ENCODE measurements at places on chromosomes 12 and 14.

DNA sequence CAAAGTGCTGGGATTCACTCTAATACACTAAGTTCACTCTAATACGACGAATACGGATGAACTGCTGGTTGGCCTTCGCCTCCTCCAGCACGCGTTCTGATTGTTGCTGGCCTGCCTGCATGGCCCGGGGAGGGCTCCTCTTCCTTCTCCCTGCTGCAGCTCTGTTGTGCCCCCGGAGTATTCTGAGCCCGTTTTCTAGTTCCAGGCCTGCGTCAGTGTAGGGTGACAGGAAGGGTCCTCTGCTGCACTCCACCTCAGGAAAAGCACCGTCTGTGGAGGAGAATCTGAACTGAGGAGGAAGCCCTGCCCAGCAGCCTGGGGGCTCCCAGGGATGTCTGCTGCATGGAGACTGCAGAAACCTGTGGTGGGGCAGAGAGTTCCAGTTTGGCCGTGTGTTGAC lies 44.4 kb downstream of the DDX51 start:
- DNase-seq, result no peak

GRCh38 chr14:39492267-39492666 lies 60.0 kb upstream of the FBXO33 start:
- no peak for DNase-seq

DNA sequence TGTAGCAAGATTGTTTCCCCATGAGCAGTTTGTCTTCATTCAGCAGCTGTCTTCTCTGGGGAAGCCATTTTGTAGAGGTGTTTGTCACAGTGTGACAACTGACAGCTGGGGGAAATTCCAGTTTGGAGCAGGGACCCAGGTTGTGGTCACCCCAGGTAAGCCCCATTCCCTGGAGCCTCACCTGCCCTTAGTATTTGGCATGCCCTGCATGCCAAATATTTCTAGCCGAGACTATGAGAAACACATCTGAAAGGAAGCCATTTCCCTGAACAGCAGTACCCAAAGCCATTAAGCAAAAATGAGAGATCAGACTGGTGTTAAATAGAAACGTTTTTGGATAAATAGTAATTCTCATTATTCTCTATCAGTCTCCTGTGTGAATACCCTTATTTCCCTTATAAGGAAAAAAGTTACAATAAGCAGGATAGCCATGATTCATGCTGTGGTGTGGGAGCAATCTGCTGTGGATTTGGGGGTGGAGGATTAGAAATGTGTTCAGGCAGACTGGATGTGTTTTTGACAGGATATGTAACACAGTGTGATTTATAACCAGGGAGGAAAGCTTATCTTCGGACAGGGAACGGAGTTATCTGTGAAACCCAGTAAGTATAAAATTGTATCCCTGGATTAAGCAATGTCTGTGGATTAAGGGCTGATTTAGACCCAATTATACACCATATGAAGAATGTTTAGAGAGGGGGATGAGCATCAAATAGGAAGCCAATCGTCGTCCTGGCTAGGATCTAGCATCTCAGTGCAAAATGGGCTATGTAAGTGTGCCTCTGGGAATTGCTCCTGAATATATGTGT lies 68.9 kb downstream of the DAD1 start:
- DNase-seq, result no peak

DNA sequence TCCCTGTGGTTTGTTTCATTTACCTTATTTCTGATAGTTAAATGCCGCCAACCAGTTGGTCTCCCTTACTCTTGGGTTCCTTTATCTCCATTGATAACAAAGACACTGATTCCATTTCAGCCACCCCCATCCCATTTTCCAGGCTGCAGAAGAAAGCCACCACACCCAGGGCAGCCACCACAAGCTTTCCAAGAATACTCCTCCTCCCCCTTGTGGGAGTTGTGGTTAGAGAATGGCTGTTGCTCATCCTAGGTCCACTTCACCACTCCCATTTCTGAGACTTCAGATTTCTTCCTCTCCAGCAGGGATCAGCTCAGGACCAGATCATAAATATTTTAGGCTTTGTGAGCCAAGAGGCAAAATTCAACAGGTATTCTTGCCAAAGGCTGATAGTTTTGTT lies 73.9 kb downstream of the ANO4 start:
- DNase-seq, result no peak

DNA sequence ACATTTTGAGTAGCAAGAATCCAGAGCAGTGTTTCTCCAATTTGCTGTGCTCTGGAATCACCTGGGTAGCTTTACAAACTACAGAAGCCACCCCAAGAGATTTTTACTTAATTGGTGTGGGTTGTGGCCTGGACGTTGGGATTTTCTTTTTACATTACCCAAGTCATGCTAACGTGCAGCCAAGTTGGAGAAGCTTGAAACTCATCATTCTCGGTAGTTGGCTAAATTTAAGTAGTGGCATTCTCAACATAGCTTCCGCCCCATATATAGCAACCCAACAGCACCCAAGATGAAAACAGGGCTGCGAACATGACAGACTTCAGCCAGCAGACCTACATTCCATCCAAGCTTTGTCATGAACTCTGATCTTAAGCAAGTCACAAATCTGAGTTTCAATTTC lies 25.0 kb downstream of the DAD1 start:
- DNase-seq, result no peak

DNA sequence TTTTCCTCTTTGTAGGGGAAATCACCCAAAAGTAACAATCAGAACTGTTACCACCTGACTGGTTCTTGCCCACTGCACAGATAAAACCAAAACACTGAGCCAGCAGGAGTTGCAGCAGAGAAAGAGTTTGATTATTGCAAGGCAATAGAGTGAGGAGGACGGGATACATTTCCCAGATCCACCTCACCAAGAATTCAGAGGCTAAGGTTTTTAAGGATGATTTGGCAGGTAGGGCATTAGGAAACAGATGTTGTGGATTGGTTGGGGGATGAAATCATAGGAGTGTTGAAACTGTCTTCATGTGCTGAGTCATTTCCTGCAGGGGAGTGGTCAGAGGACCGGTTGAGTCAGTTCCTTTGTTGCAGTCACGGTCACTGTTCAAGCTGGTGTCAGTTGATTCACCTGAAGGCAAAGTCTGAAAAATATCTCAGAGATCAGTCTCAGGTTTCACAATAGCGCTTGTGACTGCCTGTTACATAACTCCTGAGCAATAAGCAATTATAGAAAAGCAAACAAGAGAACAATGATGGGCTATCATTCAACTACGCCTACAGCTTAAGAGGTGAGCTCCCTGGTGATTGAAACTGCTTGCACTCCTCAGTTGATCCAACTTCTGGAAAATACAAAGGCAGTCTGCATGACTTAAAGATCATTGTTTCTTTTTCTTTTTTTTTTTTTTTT lies 20.3 kb upstream of the AMN1 start:
- DNase-seq, result peak; percentile 96

- no peak for DNase-seq
Observed at GRCh38 chr12:107331912-107332311, 238.6 kb upstream of the CRY1 start.

DNA sequence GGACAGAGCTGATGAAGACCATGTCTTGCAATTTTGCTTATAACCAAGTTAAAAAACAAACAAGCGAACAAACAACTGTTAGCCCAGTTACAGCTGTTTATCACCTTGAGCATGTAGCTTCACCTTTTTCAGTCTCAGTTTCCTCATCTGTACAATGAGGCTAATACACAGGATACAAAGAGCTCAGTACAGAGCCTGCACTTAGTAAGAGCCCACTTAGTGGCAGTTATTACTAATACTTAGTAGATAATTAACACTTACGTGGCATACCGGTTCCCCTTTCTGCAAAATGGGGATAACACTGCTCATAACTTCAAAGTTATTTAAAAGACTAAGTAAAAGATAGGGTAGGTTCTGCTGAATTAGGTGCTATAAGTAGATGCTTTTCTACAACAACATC lies 228.0 kb downstream of the MON2 start:
- DNase-seq, result no peak

- peak; percentile 80 for DNase-seq
Observed at GRCh38 chr12:132429946-132430643, 59.9 kb upstream of the FBRSL1 start.

- DNase-seq, result peak; percentile 29
Observed at GRCh38 chr12:54359762-54360351, 4.4 kb downstream of the GPR84 start.

DNA sequence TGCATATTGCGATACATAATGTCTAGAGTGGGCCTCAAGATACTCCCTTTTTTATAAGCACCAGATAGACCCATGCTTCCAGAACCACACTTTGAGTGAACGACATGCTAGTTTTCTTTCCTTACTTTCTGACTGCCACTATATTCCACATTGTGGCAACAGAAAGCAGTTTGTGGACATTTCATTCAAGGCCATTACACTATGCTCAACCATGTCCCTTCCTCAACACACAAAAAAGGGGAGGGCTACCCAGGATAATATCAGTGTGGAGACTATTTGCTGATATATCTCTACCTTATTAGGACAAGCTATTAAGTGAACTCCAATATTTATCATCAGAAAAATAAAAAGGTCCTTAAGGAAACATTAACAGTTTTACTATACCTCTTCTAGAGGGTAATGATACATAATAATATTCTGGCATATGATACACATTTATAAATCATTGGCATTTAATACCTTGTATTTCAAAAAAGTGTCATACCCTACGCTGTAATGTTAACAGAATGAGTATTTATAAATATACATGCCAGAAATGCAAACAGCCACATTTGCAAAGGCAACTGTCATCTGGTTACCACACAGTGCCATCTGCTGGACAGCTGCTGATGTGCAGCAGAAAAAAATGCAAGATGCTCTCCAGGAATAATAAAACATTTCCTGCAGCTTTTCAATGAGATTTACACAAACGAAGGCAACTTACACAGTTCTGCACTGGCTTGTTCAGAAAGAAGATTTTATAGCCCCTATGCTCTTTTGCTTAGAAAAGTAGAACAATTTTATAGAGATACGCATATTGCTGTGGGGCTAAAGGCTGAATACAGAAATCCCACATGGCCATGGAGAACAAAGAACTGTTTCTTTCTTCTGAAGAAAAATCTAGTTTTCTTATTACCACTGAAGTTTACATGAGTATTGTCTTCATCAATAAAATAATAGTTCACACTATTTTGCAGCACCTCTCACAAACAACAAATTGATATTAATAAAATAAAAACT lies 182.2 kb upstream of the GRIP1 start:
- DNase-seq, result peak; percentile 46

DNA sequence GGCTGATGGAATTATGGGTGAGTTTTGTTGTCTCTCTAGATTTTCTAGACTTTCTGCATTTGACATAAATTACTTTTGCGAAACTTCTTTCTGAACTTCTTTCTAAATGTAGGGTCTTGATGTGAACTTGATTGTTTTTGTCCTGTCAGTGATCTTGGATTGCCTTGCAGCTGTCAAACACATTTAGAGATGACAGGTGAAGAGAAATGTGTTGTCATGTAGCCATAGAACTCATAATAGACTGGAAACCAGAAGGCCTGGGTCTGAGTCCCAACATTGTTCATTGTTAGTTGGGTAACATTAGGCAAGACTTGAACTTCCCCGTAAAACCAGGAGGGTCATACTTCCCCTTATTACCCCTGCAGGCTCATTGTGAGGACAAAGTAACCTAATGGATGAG lies 109.0 kb downstream of the LRIG3 start:
- no peak for DNase-seq

- DNase-seq, result no peak
Observed at GRCh38 chr12:53624956-53625355, 1.2 kb downstream of the ATF7 start.

DNA sequence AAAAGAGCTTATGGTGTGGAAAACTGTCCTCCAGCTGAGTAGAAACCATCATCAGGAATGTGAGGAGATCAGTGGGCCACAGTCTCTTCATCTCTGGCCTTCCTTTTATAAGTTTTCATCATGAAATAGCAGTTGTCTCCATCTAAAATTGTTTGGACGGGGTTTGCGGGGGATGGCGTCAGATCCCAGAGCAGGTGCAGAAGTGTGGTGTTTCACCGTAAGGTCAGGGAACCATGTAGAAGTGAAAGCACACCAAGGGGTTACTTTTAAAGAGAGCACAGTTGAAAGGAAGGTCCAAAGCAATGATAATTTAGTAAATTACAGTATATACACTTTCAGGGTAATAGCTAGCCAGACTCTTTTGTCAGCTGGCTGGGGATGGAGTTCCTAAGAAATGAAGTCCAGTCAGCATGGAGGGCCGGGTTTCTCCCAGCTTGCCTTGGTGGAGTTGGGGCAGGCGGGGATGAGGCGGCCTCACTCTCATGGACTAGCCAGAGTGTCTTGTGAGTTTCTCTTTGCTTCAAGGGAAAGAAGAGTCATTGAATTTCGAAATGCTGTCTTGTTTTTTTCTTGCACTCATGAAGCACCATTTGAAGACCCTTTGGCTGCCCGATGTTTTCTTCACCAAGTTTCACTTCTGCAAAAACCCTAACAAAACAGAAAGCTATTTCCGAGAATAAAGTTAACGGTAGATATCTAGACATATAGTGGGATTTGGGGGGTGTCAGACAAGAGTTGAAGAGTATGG lies 100.6 kb downstream of the ETV6 start:
- no peak for DNase-seq

DNA sequence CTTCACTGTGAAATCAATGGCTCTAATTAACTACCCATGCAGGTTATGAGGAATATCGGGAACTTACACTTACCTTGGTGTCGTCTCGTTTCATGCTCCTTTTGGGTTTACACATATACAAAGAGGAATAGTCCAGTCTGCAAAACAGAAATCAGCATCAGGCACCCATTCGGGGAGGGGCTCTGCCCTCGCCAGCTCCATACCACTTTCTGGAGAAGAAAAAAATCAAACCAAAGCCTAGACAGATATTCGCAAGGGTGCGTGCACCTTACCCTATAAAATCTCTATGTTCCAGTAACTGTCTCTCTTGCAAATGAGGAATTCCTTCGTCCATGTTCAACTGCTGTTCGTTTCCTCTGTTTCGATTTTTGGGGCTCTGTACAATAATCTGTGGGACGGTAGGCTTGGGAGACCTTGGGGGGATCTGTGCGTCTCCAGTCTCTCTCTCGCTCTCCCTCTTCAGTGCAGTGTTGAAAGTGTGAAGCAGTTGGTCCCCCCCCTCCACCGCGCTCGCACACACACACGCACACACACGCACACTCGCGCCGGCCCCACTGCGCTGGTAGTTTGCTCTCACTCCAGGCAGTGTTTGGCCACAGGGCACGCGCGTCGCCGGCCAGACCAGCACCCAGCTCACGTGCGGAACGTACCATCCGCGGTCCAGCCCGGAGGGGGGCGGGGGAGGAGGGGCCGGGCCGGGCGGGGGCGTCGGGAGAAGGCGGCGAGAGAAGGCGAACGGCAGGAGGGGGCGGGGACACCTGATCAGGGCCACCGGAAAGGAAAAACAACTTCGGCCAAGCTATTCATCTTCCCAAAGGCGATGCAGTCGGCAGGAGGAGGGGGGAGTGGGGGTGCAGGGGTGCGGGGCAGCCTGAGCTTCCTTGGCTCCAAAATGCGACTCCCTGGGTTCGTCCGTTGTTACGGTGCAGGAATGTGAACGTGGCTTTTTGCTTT lies at the start of gene BHLHE41:
Gene BHLHE41, minus strand, starts transcription at position 592 of the 954 bp plus-strand sequence. Its CDS starts 258 bp downstream, at position 334.
- DNase-seq, result peak; percentile 84

- no peak for DNase-seq
Observed at GRCh38 chr12:83256562-83256961, 569.9 kb downstream of the TMTC2 start.

GRCh38 chr14:22551605-22551997 lies 37.4 kb downstream of the DAD1 start:
- no peak for DNase-seq
